Activated CD4-positive, alpha-beta T cell treated with anti-CD3 and anti-CD28 coated beads, Interleukin-2, amount 50 U/mL, for 24 hours (primary cell): ENCODE measurements at places on chromosomes 5 and 9.

DNA sequence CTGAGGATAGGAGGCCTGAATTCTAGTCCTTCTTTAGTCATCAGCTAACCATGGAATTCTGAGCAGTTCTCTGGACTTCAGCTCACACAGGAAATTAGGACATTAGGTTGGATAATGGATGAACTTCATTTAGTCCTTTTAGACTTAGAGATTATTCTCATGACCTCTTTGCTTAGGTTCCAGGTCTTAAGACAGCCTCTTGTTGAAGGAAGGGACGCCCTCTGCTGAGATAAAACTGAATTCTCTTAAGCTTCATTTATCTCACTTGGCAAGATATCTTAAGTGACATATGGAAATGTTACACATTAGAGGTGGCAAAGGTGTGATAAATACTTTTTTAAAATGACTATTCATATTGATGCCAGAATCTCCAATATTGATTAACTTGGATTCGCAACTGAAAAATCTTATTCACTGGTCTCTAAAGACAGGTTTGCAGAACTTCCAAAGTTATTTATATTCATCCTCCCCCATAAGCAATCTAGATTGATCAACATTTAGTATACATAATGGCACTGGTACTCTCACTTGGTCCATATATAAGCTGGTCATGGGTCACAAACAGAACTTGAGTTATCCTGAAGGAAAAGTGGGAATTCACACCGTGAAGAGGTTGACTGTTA is 16.9 kb upstream of the ZNF366 start:
- DNase-seq, result no peak

- no peak for DNase-seq
Measured at GRCh38 chr9:134602547-134603362, 38.8 kb upstream of the COL5A1 start.

DNA sequence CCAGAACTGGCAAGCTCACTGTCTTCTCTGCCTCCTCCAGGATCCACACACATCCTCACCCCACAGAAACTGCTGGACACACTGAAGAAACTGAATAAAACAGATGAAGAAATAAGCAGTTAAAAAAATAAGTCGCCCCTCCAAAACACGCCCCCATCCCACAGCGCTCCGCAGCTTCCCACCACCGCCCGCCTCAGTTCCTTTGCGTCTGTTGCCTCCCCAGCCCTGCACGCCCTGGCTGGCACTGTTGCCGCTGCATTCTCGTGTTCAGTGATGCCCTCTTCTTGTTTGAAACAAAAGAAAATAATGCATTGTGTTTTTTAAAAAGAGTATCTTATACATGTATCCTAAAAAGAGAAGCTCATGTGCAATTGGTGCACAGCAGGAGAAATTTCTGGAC is 16.1 kb upstream of the CFAP157 start:
- no peak for DNase-seq

DNA sequence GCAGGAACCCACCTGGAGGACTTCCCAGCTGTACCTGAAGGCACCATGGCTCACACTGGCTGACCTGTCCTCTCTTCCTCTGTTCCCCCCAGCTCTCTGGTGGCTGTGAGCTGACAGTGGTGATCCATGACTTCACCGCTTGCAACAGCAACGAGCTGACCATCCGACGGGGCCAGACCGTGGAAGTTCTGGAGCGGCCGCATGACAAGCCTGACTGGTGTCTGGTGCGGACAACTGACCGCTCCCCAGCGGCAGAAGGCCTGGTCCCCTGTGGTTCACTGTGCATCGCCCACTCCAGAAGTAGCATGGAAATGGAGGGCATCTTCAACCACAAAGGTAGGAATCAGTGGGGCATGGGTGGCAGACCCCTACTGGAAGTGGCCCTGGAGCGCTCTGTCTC is 161.9 kb upstream of the OTULINL start:
- DNase-seq, result no peak

- no peak for DNase-seq
Measured at GRCh38 chr9:121755581-121755980, 104.1 kb downstream of the DAB2IP start.

DNA sequence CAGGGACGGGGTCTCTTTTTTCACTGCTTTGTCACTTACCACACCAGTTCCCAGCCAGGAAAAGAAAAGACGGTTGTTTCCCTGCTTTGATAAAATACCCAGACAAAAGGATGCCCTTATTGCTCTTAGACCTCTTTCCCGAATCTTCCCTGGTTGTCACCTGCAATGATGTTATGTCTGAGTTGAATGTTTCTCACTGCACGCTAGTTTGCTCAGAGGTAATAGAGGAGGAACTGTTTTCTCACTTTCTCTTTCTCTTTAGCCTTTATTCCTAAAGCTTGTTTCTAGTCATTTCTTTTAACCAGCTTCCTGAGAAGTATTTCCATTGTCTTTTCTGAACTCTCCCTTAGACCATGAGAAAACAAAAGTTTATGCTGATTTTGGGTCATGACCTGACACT is 32.9 kb downstream of the ACER2 start:
- DNase-seq, result no peak

- no peak for DNase-seq
Measured at GRCh38 chr9:85077944-85078343, 408.4 kb downstream of the NTRK2 start.
